Activated CD8-positive, alpha-beta memory T cell treated with anti-CD3 and anti-CD28 coated beads for 1 hour (primary cell): ENCODE measurements at places on chromosomes 3 and 15.

DNA sequence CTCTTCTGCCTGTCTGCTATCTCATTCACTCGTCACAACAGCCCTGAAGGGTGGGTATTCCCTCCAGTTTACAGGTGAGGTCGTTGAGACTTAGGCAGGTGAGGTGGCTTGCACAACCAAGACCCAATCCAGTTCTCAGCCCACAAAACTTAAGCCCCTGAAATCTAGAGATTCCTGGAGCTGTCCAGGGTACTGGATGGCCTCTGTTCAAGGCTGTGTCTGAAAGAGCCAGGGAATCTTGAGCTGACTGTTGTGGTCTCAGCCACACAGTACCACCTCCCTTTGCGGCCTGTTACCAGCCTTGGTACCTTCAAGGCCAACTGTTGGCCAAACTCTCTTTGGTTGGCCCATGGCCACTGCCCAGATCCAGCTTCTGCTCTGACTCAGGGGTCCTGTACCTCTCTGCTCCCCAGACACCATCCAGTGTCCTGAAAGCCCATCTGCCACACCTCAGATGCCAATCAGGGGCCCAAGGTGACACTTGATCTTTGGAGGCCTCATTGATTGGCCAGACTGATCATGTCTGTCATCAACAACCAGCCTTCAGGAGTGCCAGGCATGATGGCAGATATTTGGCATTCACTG is 10.9 kb upstream of the FAM107A start:
- DNase-seq: no peak

DNA sequence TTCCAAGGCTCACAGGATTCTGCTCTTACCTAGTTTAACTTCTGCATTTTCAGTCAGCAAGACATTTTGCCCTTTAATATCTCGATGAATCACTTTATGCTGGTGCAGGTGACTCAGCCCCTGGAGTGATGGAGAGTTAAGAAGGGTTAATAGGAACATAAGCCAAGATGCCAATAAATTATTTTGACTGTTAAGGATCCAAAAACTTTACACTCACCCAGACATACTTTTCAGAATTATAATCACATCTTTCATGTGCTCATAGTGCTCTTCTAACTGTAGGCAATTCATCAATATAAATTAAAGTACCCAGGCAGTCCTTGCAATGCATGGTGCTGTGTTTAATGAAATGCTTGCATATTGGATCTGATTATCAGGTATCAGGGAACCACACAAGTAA is 164.1 kb upstream of the SLC2A2 start:
- no peak for DNase-seq

DNA sequence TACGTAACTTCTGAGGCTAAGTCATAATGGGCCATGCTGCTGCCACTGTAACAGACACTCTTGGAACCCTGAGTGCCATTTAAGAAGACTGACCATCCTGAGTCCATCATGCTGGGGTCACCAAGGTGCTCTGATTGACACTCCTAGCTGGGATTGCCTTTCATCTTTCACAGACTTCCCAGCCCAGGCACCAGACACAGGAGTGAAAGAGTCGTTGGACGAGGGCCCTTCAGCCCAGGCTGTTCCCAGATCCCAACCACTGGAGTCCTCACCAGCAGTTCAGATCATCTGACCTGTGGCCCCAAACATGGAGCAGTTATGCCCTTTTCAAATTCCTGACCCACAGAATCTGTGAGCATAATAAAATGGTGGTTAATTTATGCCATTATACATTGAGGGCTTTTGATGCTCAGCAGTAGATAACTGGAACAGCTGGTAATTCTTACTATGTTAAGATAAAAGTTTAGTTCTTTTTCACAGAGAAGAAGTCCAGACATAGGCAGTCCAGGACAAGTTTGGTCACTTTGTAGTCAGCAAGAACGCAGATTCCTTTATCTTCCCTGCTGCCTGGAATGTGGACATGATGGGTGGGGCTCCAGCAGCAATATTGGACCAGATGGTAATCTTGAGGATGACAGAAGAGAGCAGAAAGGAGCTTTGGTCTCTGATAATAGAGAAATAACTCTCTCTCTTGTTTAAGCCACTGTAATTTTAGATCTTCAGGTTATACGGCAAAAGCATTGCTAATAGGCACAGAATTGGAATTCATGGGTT is 7.3 kb upstream of the EHD4 start:
- no peak for DNase-seq

DNA sequence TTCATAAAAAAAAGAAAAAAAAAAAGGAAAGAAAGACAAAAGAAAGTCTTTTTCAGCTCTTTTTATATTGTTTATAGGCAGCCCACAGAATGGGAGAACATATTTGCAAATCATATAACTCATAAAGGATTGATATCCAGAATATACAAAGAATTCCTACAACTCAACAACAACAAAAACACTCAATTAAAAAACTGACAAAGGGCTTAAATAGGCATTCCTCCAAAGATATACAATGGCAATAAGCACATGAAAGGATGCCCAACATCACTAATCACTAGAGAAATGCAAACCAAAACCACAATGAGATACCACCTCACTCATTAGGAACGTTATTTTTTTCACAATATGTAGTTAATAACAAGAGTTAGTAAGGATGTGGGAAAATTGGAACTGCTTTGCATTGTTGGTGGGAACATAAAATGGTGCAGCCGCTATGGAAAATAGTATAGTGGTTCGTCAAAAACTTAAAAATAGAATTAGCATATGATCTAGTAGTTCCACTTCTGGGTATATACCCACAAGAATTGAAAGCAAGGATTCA is 54.2 kb upstream of the CMTM8 start:
- no peak for DNase-seq

GRCh38 chr3:122100591-122101463 is 45.7 kb downstream of the CD86 start:
- no peak for DNase-seq

DNA sequence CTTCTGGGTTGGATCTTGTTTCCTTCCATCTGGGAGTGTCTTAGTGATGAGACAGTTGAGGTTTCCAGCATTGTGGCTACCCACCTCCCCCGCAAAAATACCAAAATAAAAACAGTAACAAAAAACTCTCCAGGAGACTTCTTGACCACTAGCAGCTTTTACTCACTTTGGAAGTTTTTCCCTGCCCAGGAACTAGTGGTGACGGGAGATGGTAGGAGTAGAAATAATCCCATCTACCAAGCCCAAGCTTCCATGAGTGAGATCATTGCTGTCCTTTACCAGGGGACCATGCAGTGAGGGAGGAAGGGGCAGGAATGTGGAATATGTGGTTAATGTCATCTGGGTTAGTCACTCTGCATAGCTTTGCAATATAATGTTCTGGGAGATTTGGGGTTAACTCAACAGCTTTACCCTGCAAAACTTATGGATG is 187.7 kb downstream of the ITPR1 start:
- DNase-seq: no peak
